Stimulated activated CD4-positive, alpha-beta T cell treated with anti-CD3 and anti-CD28 coated beads, Interleukin-2, amount 100 ng/mL, for 48 hours (primary cell): ENCODE measurements at places on chromosomes 12 and 14.

DNA sequence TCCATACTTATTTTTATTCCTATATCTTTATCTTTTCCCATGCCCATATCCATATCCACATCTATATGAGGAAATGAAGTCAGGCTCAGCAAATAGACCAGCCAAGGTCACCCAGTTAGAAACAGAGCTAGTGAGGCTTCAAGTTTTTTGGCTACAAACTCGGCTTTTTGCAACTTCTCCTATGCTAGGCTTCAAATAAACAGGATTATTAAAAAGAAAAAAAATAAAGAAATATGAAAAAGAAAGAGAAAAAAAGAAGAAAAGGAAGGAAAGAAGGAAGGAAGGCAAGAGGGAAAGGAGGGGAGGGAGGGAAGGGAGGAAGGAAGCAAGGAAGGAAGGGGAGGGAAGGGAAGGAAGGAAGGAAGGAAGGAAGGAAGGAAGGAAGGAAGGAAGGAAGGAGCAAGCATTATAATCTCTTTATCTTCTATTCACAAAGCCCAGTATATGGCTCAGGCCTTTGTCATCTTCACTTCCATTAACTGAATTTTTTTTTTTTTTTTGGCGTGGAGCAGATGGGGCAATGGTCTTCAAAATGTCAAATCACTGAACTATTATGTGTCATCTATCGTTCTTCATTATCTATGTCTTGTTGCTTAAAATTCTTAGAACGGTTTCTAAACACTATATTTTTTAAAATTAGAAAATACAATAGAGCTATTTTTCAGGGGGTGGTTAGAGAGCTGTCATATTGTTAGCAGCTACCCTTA, 418.2 kb downstream of the VRK1 start:
- no peak for DNase-seq

- no peak for DNase-seq
These were observed 53.7 kb downstream of the SOX5 start for GRCh38 chr12:23895792-23896218.

- no peak for DNase-seq
These were observed 7.1 kb downstream of the FOXN3 start for GRCh38 chr14:89409961-89410360.

DNA sequence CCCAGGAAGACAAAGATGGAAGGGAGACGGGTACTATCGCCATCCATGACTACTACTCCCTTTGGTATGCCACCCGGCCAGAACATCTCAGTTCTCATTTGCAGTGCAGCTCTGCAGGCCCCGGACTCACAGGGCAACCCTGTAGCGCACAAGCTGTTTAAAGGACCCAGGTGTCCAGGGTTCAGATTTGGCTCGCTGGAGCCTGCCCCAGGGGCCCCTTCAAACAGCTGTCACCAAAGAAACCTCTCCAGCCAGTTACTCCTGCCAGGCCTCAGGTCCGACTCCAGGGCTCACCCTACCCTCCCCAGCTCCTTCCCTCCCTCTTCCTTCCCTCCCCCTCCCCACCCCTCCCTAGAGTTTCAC, 5.5 kb upstream of the CHD4 start:
- DNase-seq: no peak

DNA sequence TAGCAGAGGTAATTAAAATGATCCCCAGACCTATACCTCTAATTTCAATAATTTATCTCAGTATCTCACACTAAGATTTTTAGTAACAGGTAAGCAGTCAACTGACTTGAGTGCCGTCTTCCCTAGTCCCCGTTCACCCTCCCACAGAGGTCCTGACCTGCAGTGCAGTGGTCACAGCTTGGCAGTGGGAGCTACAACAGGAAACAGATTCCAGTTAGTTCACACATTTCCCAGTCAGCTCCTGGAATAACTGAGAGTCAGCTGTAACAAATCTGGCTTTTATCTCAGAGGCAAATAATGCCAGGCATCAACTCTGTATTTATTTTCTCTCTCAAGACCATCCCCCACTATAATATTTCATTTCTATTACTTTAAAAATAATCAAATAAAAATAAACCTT, 308.2 kb downstream of the ATP23 start:
- no peak for DNase-seq

- DNase-seq: no peak
These were observed 99.1 kb upstream of the TMTC1 start for GRCh38 chr12:29882846-29883245.

DNA sequence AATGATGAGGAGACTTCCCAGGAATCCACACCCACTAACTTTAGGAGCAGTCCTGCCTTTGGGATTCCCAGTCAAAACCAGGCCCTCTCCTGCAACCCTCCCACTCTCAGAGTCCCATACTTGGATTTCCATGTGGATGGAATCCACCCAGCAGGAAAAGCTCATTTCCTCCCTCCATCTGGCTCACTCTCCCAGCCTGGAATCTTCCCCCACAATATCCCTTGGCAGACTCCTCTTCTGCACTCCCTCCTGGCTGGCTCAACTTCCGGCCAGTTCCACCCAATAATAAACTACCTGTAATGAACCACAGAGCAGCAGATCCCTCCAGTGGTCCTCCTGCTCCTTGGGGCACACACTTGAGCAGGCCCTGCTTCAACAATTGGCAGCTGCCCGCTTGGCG, 102.8 kb upstream of the EGLN3 start:
- no peak for DNase-seq

- no peak for DNase-seq
These were observed 107.5 kb downstream of the DAAM1 start for GRCh38 chr14:59295951-59296350.

DNA sequence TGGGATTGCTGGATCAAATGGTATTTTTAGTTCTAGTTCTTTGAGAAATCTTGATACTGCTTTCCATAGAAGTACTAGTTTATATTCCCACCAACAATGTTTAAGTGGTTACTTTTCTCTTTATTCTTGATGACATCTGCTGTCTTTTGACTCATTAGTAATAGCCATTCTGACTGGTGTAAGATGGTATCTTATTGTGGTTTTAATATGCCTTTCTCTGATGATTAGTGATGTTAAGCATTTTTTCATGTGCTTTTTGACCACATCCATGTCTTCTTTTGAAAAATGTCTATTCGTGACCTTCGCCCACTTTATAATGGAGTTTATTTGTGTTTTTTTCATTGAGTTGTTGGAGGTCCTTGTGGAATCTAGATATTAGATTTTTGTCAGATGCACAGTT, 865.7 kb downstream of the SLC6A15 start:
- DNase-seq: no peak

GRCh38 chr14:73344319-73344718, 107.0 kb downstream of the PAPLN start:
- DNase-seq: no peak
